ENCODE measurements at places on chromosomes 2 and 18. TPM values are rescaled to one million over a fixed set of nuclear protein-coding genes. Genes with fewer than 3 reads are reported as not detected.

The MBP gene
- 14.7 TPM for total RNA-seq

The AKAIN1 gene
- total RNA-seq: not detected

The ZSWIM2 gene
- not detected for total RNA-seq

GRCh38 chr2:60972889-60973656 lies 44.4 kb upstream of the PEX13 start:
- no peak for DNase-seq

The CDH7 gene
- total RNA-seq: not detected

The MROH2A gene
- total RNA-seq: not detected

The HSBP1L1 gene
- 20.6 TPM for total RNA-seq

DNA sequence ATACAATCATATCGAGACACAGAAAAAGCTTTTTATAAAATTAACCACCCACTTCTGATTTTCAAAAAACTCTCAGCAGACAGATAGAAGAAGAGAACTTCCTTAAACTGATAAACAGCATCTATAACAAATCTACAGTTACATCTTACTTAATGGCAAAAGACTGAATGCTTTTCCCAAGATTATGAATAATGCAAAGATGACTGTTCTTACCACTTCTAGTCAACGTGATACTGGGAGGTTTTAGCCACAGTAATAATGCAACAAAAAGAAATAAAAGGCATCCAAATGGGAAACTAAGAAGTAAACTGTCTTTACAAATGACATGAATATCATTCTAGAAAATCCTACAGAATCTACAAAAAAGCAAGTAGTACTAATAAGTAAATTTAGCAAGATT lies 58.0 kb upstream of the TMEM247 start:
- no peak for DNase-seq

DNA sequence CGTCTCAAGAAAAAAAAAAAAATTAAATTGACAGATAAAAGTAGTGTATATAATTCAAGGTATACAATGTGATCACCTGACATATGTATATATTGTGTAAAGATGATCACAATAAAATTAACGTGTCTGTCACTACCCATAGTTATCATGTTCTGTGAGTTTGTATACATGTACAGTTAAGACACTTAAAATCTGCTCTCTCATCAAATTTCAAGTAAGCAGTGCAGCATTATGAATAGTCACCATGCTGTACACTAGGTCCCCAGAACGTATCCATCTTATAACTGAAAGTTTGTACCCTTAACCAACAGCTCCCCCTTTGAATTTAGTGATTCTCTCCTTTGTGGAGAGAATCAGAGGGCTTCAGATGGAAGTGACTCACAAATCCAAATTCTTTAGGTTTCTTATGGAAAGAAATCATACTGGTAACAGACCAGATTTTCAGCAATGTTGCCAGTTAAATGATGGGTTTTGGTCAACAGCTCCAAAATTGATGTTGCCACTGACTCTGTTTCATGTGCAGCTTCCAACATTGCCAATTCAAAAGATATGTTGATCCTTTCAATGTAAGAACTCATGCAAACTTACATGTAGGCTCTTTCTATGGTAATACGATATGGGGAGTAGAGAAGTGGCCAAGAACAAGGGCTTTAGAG lies 281.5 kb downstream of the AFF3 start:
- DNase-seq: no peak

The GRB14 gene
- total RNA-seq: 6.0 TPM

The BABAM2 gene
- total RNA-seq: 39.0 TPM

The SERPINB10 gene
- not detected for total RNA-seq

The UPP2 gene
- not detected for total RNA-seq

The ACKR3 gene
- 27.2 TPM for total RNA-seq

The MLPH gene
- 33.8 TPM for total RNA-seq

GRCh38 chr2:241080405-241081189 lies 21.5 kb downstream of the MTERF4 start:
- DNase-seq: no peak

The FABP1 gene
- not detected for total RNA-seq

DNA sequence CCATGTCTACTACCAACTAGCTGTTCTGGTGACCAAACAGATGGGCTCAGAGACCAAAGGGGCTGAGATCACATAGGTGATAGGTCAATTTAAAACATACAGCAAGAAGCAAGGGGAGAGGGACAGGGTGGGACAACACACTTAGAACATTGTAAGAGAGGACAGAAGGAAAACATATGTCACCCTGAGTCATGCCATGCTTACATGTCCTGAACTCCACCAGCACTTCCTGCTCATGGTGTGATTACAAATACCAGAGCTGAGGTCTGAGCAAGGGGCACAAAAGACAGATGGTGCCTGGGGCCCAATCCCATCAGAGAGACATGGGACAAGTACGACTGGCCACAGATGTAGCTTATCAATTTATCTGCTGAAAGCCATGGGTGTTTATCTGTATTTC lies 28.7 kb upstream of the GALNT14 start:
- no peak for DNase-seq

The WDR75 gene
- 41.1 TPM for total RNA-seq

DNA sequence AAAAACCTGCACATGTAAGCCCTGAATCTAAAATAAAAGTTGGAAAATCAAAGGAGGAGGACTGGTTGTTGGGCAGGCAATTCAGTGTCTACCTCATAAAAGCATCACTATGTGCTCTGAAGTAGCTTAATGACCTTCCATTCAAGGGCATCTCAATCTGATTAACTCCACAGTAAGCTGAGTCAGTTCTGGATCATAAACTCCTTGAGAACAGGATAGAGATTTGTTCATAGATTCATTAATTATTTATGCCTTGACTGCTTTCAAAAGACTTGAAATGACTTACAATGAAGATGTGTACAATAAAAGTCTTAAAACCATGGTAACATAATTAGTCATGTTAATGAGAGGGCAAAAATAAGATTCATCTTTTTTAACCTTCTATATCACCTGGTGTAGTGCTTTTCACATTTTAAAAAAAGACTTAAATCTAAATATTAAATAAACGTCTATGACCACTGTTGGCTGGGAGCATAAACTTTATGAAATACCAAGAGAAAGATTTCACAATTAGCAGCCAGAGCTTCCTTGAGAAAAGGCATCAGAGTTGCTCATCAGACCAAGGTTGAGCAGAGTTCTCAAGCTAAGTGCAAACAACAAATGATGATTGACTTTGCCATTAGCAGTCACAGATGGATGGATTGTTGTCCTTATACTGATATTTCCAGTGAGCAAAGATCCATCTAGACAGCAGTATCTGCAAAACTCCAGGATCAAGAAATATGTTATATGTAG lies 237.3 kb upstream of the THUMPD2 start:
- no peak for DNase-seq

DNA sequence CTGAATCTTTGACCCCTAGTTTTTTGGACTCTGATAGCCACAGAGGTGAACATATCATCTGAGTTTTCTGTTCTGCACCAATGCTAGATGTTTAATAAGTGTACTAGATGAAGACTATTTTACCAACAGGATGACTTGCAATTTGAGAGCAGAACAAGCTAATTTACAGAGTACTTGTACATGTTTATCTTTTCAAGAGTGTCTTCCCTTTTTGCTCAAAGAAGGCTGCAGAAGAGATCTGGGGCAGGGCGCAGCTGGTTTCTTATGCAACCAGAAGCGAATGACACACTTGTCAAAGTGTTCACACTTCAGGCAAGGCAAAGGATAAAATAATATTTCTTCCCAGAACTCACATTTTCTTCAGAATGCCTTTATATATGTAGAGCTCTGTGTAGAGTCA lies 86.0 kb downstream of the VWA3B start:
- no peak for DNase-seq

The TUBB8B gene
- not detected for total RNA-seq

GRCh38 chr18:28735731-28736130 lies 558.8 kb upstream of the CDH2 start:
- DNase-seq: no peak

The GALNT5 gene
- total RNA-seq: 0.81 TPM

The KCNIP3 gene
- 1.0 TPM for total RNA-seq

DNA sequence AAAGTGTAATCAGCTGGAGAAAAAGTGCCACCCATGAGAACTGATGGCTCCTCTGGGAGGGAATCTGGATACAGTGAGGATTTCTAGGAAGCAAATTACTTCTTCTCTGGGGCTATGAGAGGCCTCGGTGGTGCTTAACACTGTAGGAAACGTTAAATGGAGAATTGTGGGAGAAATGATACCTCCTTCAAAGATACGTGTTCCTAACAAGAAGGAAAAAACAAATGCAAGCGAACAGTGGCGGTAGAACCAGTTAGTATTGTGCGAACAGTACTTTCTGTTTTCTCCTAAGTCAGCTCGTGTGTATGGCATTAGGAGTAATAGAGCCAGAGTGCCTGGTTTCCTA lies 587 bp upstream of the MTIF2 start:
- DNase-seq: no peak

DNA sequence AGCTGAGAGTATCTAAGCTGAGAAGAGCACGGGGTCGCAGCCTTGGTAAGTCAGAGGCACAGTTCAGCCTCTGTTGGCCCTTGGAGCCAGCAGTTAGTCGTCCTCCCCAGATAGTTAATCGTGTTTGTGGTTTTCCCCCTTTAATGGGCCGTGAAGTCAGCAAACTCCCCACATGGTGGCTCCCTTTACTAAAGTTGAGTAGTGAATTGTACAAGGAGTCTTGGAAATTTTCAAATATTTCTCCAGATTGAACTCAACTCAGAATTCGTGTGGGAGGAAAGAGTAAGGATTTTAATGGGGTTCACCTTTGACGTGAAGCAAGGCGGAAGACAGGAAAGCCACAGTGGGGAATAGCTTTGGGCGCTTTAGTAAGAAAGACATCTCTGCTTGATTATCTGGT lies 2.4 kb upstream of the ADCYAP1 start:
- peak; percentile 9 for DNase-seq

DNA sequence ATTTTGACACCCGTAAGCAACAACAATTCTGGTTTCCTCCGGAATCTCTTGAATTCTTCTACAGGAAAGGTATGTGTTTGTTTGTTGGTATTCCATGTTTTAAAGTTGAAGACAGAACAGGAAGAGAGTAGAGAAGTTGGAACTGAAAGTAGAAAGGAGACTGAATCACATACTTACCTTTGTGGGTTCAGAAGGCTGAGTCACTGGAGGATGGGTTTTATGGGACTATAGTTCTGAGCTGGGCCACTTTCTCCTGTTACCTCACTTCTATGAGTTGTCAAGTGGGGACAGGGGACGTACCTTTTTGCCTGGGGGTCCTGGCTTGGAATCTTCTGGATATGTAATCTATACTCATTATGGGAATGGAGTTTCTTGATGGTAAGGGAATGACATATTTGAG lies 40.9 kb downstream of the KDM3A start:
- DNase-seq: no peak

- peak; percentile 65 for DNase-seq
Observed at GRCh38 chr2:140117386-140117785, 1337.2 kb upstream of the NXPH2 start.

DNA sequence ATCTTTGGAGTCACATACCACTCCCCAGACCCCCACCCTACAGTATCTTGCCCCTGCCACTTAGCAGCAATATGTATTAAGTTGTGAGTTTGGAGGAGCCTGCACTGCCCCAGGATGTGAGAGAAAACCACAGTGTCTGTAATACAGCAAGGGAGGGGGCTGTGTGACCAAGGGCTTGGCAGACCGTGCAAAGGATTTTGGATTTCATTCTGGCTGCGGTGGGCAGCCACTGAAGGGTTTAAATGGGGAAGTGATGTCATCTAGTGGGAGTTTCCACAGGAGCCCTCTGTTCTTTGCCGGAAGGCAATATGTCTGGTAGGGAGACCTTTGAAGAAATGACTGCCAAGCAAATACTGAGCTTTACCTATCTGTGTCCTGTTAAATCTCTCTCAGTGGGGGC lies 202.4 kb downstream of the FHOD3 start:
- DNase-seq: no peak

GRCh38 chr18:13450289-13451212 lies 232.0 kb downstream of the LDLRAD4 start:
- no peak for DNase-seq

- no peak for DNase-seq
Observed at GRCh38 chr2:151523850-151524249, 114.1 kb downstream of the RIF1 start.

Data from Caki2 (cell line).